ENCODE measurements at places on chromosomes 12 and 14.

DNA sequence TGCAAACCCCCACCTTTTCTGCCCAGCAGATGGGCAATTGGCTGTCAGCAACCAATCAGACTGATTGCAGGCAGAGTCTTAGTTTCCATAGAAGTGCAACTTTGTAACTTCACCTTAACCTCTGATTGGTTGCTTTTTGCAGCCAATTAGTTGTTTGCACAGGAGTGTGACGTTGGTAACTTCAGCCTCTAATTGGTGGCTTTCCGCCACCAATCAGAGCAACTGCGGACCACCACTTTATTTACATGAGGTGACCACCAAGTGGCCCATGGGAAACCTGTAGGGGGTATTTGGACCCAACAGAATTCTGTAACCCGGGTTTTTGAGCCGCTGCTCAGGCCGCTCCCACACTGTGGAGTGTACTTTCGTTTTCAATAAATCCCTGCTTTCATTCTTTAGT lies 32.3 kb downstream of the CDKN1B start:
- DNase-seq: no peak

GRCh38 chr14:101855958-101856357 lies 94.4 kb downstream of the PPP2R5C start:
- no peak for DNase-seq

DNA sequence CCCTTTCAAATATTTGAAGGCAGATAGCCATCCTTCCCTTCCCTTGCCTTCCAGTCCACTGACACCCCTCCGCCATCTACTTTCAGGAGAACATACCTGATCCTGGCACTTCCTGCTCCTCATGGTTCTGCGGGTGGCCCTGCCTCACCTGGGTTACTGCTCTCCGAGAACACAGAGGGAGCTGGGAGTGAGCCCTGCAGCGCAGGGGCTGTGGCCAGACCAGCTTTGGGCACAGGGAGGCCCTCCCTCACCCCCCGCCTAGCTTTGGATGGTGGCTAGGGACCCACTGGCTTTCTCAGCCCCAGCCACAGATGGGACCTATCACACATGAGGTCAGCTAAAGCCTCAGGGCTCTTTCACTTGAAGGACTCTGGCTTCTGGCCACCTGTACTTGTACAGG lies 12.4 kb downstream of the IQSEC3 start:
- no peak for DNase-seq

DNA sequence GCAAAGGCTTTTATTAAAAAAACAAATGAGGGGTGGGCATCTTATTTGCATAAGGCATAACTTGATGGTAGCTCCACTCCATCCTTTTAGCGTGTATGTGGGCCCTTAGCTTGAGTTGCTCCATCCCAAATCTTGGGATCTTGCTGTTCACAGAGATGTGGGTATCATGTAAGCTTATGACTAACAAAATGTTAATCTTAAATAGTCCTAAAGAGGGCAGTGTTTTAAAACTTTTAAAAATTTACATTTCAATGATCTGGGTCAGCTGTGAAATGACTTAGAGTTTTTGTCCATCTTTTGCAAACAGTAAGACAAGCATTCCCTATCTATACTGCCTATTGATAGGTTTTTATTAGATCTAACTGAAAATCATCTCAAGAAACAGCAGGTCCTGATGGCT lies 86.0 kb downstream of the SLCO1A2 start:
- DNase-seq: no peak

GRCh38 chr12:48863291-48863690 lies 2.4 kb downstream of the RND1 start:
- no peak for DNase-seq

- no peak for DNase-seq
Measured at GRCh38 chr12:108306506-108306905, 32.6 kb downstream of the CMKLR1 start.

DNA sequence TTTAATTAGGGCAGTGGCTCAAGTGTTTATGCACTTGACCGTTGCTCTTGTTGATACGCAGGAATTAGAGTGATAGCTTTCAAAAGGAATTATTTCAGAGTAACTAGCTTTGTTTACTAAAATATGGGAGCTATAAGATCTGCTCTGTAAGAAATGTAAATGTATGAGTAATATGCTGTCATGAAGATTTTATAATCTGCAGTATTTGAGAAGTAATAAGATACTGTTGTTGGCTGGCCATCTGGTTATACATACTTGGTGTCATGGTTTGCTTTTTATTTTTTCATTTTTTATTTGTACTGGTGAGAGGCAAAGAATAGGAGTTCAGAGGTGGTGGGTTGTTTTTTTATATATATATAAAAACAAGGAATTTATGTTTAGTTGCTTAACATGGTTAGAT lies 58.5 kb downstream of the PLXNC1 start:
- DNase-seq: no peak

GRCh38 chr12:109517619-109518018 lies 40.2 kb downstream of the UBE3B start:
- DNase-seq: no peak

DNA sequence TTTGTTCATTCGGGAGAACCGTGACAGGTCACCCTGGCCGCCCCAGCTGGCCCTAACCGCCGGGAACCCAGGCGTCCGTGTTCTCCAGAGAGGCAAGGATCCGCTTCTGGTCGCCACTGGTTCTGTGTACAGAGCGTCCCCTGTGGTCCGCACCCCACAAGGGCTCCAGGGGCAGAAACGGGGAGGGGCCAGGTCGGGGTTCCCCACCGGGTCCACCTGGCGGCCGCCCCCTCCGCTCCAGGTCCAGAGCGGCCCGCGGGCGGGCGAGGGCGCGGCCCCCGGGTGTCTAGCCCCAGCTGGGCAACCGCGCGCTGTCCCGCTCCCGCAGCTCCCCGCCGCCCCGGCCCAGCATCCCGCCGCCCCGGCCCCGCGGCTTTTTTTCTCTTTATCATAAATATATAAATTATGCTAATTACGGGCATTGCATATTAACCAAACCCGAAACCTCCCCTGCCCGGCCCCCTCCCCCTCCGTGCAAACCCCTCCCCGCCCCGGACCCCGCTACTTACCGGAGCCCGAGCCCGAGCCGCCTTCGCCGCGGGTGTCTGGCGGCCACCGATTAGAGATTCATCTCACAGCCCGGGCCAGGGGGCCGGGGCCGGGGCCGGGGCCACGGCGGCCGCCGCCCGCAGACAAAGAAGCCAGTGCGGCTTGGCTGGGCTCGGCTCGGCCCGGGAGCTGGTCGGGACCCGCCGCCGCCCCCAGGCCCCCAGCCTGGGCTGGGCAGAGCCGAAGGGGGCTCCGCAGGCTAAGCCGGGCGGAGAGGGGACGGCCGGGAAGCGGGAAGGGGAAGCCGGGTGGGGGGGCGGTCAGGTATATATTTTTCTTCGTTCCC lies 512 bp downstream of the POU6F1 start:
- DNase-seq: peak; percentile 86

DNA sequence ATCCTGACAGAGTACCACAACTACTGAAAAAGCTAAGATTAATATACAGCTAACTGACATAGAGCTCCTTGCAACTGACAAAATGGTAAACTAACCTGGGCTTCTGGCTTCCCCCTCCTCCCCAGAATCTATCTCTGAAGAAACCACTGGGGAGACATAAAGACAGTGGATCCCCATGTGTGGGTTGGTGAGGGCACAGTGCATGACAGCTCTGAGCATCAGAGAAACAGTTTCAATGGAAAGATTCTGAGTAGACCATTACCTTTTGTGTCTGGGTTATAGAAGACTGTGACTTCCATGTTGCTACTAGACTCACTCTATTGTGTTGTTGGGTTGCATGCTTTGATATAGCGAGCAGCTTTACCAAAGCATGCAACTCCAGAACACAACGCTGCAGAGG lies 247.4 kb downstream of the EFCAB11 start:
- no peak for DNase-seq

DNA sequence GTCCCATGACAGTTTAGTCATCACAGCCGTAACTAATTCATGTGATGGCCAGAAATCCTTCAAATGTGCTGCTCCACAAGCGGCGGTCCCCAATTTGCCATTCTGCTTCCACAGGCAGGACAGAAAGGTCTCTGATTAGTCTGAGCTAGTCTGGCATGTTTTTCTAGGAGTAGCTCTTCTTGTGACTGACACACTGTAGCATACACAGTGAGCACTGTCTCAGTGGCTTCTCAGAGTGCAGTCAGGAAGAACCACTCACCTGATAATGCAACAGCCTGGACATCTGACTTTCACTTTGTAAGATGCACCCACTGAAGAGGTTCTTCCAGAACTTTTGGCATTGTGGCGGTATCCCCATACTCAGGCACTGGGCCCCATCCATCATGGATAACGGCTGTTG lies 1266.2 kb downstream of the TMEM121 start:
- no peak for DNase-seq

- DNase-seq: no peak
Measured at GRCh38 chr14:72404998-72405397, 472.8 kb downstream of the RGS6 start.

DNA sequence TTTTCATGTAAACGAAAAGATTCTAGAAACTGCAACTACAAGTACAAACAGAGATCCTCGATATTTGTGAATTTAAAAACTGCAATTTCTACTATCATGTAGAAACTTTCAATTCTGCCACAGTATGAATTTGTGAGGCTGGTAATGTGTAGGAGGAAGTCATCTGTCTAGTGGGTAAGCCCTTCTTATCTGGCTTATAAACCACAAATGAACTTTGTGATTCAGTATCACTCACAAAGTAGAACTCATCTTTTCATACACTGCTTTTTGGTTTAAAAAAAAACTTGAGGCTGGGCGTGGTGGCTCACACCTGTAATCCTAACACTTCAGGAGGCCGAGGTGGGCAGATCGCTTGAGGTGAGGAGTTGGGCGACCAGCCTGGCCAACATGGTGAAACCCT lies 20.7 kb downstream of the GTF2A1 start:
- DNase-seq: no peak

DNA sequence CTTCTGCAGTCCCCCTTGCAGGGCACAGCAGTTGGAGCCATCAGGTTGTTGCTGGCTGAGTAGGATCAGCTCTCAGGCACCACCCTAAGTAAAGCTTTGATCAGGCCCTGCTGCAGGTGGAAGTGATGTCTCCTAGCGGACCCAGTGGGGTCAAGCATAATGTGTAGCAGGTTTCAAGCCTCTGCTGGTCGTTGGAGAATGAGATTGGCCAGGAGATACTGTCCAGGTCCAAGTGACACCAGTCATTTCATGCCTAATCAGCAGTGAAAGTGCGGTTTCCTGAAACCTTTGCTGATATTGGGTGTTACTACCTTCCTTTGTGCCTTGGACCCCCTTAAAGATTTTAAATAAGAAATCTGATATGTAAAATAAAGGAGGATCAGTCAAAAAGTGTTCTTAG lies 72.6 kb downstream of the SUSD6 start:
- no peak for DNase-seq

GRCh38 chr12:101074940-101075680 lies 134.9 kb downstream of the SLC5A8 start:
- no peak for DNase-seq

- DNase-seq: no peak
Measured at GRCh38 chr14:61866932-61867920, 105.0 kb downstream of the SNAPC1 start.

DNA sequence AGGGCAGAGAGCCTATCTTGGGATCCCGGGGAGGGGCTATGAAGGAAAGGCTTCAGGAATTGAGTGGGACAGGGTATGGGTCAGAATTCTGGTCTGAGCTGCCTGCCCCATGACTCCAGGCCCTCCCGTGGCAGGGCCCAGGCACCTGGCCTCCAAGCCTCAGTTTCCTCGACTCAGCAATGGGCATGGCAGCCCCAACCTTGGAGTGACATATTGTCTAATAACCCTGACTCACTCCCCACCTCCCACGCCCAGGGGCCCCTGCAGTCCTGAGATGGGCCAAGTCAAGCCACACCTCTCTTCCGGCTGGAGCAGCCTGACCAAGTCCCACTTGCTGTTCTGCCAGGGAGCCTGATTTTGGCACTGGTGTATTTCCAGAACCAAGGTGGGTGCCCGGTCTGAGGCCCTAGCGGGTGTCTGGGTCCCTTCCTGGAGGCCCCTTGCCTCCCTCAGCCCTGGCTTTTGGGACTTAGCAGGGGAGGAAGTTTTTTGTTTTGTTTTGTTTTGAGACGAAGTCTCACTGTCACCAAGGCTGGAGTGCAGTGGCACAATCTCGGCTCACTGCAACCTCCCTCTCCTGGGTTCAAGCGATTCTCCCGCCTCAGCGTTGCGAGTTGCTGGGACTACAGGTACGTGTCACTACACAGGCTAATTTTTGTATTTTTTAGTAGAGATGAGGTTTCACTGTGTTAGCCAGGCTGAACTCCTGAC lies 40.3 kb upstream of the RCOR1 start:
- no peak for DNase-seq

DNA sequence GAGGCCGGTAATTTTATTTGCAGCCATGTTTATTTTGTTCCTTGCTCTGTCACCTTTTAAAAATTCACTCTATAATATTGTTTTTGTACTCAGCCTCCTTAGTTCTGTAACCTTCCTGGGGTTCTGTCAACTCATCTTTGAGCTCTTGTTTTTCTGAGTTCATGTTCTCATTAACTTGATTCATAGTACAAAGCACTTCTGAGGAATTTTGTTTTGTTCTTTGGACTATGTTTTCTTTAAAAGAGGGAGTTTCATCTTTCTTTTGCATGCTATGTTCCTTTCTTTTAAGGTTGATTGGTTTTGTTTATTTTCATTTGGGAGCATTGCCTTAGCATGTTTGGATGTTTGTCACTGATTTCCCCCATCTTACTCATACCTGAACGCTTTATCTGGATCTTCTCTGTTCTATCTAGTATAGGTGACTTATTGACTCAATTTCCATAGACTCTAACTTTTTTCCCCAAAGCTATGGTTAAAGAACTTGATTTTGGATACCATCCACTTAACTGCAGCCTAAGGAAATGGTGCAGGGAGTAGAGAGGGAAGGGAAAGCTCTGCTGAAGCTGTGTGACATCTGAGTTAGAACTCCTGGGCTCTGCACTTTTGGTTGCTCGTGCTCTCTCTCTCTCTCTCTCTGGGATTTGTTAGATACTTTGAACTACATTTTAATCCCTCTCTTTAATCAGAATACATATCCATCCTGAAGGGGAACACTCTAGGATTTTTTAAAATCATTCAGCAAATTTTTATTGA lies 268.5 kb downstream of the PAWR start:
- no peak for DNase-seq
